ENCODE measurements at places on chromosomes 4 and X.

- DNase-seq, result no peak
These were observed 17.7 kb downstream of the JAKMIP1 start for GRCh38 chr4:6182376-6183280.

DNA sequence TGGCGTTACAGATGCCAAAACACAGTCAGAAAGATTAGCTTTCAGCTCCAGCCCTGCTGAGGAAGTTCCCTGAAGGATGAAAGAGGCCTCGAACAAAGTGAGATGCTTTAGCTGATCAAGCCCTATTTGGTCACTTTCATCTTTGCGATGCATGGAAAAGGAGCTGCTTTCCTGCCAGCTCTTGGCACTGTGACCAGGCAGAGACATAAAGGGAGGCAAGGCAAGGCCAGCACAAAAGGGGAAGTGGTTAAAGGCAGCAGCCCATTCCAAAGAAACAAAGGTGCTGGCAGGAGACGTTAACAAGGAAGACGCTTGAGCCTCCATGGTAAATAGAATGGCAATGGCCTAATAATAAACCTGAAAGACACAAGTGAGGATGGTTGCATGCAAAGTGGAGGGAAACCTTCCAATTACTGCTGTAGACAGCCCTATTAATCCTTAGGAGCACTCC lies 617.1 kb upstream of the INTU start:
- no peak for DNase-seq

DNA sequence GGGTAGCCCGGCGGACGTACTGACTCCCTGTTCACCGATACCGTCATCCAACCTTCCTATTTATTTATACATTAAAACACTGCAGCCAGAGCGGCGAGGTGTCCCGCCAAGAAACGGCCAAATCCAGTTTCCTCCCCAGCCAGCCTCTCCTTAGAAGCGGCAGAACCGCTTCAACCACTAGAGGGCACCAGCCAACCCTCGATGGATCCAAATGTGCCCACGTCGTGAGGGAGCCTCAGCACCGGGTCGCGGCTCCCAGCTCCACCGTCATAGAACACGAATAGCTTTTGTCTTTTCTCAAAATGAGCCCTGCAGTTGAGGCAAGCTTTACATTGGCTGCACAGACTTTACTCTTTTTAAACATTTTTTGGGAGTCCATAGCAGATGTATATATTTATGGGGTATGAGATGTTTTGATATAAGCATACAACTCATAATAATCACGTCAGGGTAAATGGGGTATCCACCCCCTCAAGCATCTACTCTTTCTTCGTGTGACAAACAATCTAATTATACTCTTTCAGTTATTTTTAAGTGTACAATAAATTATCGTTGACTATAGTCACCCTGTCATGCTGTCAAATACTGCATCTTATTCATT lies 13.0 kb upstream of the HELT start:
- peak; percentile 92 for DNase-seq

GRCh38 chrX:39335513-39336235 lies 534.4 kb downstream of the MID1IP1 start:
- no peak for DNase-seq

Data from GM03348 (cell line).